ENCODE measurements at places on chromosomes 2 and 18.

DNA sequence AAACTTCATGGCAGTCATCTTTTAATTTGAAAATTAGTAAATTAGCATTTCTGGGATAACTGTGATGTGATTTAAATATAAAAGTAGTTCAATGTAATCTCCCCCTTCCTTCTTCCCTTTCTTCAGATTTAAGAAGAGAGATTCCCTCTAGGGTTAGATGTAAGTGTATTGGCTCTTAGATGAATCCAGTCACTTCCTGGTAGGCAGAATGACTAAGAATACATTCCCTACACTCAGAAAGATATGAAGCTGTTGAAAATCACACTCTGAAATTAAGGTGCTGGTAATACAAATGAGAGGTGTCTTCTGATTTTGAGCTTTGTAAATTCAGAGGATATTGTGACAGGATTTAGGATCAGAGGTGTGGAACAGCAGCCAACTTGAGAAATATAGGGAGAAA is 71.6 kb downstream of the TDRD15 start:
- no peak for DNase-seq
- H3K27me3 ChIP-seq = no peaks in the 10 kb centered on the region
- H3K4me1 ChIP-seq = no peaks in the 10 kb centered on the region

GRCh38 chr18:55932675-55933074 is 344.7 kb upstream of the TCF4 start:
- H3K4me3 ChIP-seq = no peak overlapping the region
- H3K27ac ChIP-seq = no peak overlapping the region
- H3K36me3 ChIP-seq = no peaks in the 10 kb centered on the region
- H3K27me3 ChIP-seq = no peaks in the 10 kb centered on the region

DNA sequence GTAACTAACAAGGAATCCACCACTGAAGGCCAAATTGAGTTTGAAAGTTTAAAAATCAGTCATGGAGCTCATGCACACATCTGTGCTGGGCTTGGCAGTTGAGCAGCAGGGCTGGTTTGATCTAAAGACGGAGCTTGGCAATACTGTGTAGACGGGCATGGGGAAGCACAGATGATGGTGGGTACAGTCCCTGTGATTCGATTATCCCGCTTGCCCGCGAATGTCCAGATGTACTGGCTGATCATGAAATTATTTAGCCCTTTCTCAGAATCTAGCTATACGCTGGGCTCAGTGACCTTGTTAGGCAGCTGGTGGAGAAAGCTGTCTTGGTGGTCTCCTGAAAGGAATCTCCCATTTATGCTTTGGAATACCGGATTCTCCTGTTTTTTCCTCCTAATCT is 74.8 kb upstream of the SOX11 start:
- H3K27ac ChIP-seq = no peak overlapping the region
- H3K4me1 ChIP-seq = no peaks in the 10 kb centered on the region
- H3K27me3 ChIP-seq = no peaks in the 10 kb centered on the region
- DNase-seq = no peak
- no peak overlapping the region for H3K4me3 ChIP-seq

DNA sequence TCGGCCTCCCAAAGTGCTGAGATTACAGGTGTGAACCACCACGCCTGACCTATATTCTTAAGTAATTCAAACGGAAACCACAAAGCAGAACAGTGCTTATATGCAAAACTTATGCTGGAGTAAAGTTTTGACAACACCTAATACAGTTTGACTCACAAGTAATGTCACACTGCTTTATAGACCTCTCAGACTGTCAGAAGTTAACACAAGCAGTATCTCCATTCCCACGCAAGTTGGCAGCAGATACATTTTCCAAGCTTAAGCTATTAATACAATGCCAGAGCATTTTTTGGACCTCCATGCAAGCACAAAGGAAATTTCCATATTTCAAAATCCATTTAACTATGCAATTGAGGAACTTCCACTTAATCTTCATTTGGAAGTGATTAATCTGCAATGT is 21.0 kb upstream of the SANBR start:
- no peak overlapping the region for H3K4me3 ChIP-seq
- no peak for DNase-seq
- no peak overlapping the region for H3K27ac ChIP-seq
- peaks cover 5% of the 10 kb centered on the region for H3K4me1 ChIP-seq
- H3K36me3 ChIP-seq = peaks cover 32% of the 10 kb centered on the region
- no peaks in the 10 kb centered on the region for H3K27me3 ChIP-seq

Data from activated CD8-positive, alpha-beta T cell treated with anti-CD3 and anti-CD28 coated beads, Interleukin-2, amount 10 ng/mL, durations not matched to agents 7 days and 5 days (primary cell).